ENCODE measurements at places on chromosomes 3 and 15.

DNA sequence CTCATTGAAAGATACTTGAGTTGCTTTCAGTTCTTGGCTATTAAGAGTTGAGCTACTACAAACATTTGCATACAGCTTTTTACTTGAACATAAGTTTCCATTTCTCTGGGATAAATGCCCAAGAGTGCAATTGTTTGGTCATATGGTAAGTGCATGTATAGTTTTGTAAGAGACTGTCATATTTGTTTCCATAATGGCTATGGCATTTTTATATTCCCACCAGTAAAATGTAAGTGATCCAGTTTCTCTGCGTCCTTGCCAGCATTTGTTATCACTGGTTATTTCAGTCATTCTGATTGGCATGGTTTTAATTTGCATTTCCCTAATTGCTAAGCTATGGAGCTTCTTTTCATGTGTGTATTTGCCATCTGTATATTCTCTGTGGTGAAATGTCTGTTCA lies 22.5 kb downstream of the C3orf80 start:
- no peak for DNase-seq

- DNase-seq, result no peak
Observed at GRCh38 chr3:175304404-175304803, 445.3 kb downstream of the NAALADL2 start.

DNA sequence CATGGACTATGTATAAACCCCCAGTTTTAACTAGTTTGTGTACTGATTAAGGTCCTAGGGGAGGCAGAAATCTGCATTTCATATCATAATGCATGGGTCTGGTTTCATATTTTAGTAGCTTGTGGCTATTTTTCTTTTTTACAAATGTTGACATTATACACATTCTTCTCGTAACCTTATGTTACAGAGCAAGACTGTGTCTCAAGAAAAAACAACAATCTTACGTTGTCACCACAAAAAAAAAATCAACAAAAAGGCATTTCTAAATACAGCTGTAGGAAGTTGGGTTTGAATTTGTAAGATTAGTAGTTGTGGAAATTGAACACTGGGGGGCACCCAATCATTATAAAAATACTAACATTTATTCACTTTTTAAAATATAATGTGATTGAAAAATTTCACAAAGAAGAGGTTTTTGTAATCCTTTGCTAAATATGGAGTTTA lies 17.9 kb downstream of the SERP1 start:
- no peak for DNase-seq

GRCh38 chr3:13548696-13549622 lies at the start of gene FBLN2:
Gene FBLN2, plus strand, starts transcription at chr3:13549125. Its CDS starts 21,231 bp downstream, at chr3:13570356.
- no peak for DNase-seq

DNA sequence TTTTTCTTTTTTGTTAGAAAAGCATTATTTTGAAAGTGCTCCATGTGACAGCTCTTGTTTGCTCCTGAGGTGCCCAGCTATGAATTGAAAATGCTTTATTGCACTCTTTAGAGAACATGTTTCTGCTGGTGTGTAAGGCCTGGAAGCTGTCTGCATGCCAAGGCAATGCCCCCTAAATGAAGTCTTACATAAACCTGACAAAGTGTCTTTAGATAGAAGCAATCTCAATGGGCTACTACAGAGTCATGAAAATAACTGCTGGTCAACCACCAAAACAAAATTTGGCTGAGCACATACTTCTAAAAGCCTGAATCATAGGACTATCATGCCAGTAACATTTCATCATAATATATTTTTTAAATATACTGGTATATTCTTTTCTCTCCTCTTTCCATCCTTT lies 178.7 kb downstream of the THRB start:
- DNase-seq, result no peak

- DNase-seq, result no peak
Observed at GRCh38 chr3:101689286-101689685, 2.8 kb upstream of the RPL24 start.

- DNase-seq, result no peak
Observed at GRCh38 chr15:91133511-91133910, 33.5 kb downstream of the SV2B start.

DNA sequence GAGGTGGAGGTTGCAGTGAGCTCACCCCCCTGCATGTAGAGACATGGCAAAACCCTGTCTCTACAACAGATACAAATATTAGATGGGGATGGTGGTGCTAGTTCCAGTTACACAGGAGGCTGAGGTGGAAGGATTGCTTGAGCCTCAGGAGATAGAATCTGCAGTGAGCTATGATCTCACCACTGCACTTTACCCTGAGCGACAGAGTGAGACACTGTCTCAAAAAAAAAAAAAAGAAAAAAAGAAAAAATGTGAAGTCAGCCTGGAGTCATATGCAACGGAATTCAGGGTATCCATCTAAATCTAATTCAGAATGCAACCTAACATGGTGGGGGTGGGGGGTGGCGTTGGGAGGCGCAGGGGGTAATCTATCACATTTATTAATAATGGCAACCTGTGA lies 37.1 kb upstream of the NR2F2 start:
- no peak for DNase-seq

DNA sequence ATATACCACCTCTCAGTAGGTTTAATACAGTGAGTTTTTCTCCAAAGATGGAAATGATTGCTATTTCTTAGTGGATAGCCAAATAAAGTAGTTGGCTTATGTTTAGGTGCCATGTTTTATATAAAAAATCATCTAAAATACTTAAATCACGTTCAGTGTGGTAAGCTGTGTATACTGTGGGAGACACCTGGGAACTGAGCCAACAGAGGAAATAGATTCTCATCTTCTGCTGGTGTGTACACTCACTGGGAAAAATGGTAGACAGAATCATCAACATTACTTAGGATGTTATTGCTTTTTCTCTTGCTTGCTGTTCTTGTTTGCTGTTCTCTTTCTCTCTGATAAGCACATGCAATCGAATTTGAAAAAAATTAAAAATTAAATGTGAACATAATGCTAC lies 112.6 kb upstream of the MB21D2 start:
- no peak for DNase-seq

GRCh38 chr15:22939051-22939450 lies 41.1 kb downstream of the CYFIP1 start:
- DNase-seq, result no peak

GRCh38 chr3:34582055-34582454 lies 783.6 kb downstream of the PDCD6IP start:
- no peak for DNase-seq

DNA sequence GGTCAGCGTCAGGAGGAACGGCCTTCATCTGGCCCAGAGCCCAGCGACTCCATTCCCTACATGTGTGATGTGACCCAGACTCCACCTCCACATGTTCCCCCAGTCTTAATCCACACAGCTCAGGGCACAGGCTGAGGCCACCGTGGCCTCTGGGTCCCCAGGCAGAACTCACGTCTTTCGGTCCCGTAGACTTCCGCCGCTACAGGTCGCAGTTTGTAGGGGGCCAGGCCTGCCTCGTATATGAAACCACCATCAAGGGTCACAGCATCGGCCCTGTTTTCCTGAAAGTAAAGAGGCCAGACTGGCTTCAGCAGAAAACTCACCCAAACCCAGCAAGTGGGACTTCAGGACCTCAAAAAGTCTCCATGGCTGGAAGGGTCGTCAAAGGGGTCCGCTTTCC lies 8.6 kb downstream of the LTF start:
- DNase-seq, result no peak

DNA sequence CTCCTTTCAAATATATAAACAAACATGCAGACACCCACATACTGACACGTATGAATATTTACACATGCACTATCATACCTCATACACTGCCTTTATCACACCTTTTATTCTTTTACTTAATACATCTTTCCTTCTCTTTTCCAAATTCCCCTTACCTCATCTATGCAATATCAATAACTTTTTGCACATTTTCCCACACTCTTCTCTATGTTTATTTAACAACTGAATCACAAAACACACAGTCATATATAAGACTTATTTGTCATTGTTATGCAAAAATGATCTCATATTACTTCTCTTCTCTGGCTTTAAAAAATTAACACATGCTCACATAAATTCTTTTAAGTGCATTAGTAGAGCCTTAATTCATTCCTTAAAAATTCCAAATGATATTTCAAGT lies 461.4 kb downstream of the DIPK2A start:
- DNase-seq, result no peak

- DNase-seq, result no peak
Observed at GRCh38 chr15:90451053-90451850, 63.2 kb downstream of the IQGAP1 start.

GRCh38 chr15:63212050-63213004 lies 22.9 kb downstream of the RAB8B start:
- DNase-seq, result no peak
